ENCODE measurements at places on chromosomes 3 and 15.

GRCh38 chr3:85170646-85171045 lies 211.9 kb downstream of the CADM2 start:
- no peak for DNase-seq

DNA sequence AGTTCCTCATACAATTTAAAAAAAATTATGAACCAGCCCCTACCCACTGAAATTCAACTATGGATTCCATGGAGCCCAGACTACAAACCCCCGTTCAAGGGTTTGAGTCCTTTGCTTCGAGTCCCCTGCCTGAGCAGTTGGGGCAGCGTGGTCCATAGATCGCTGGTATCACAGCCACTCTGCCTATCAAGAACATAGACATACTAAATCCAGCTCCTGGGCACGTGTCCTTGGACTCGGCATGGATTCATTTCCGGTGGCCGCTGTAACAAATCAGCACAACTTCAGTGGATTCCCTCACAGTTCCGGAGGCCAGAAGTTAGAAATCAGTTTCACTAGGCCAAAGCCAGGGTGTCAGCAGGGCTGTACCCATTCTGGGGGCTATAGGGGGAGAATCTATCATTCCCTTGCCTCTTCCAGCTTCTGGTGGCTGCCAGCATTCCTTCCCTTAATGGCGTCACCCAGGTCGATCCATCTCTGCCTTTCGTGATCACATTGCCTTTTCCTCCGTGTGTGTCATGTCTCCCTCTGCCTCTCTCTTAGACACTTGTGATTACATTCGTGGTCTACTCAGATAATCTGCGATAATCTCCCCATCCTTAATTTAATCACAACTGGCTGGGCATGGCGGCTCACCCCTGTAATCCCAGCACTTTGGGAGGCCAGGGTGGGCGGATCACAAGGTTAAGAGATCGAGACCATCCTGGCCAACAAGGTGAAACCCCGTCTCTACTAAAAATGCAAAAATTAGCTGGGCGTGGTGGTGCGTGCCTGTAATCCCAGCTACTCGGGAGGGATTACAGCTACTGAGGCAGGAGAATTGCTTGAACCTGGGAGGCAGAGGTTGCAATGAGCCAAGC lies 4.6 kb upstream of the TMEM44 start:
- DNase-seq = no peak

- peak; percentile 92 for DNase-seq
Measured at GRCh38 chr3:177615015-177615414, 417.7 kb upstream of the TBL1XR1 start.

GRCh38 chr3:84885199-84885882 lies 73.4 kb upstream of the CADM2 start:
- DNase-seq = no peak

GRCh38 chr3:111210866-111211564 lies 139.4 kb downstream of the NECTIN3 start:
- DNase-seq = no peak

DNA sequence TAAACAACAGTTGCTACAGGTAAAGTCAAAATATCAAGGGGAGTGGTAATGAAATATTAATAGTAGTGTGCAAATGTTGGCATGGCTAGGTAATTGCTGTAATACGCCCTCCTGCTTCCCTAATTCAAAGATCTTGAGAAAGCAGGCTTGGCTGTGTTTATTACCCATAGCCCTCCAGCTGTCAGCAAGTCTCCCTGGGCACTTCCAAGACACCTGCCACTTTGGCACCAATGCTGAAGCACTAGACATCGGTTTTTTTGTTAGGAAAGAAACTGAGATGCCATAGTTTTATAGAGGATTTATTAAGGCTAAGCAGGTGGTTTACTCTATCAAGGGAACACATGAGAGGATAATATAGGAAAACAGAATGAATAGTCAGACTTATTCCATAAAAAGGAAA lies 64.4 kb downstream of the P2RY1 start:
- no peak for DNase-seq

- DNase-seq = no peak
Measured at GRCh38 chr15:61479613-61480012, 250.5 kb upstream of the RORA start.

- no peak for DNase-seq
Measured at GRCh38 chr3:197434830-197435229, 120.9 kb downstream of the BDH1 start.

GRCh38 chr15:31501536-31502157 lies 175.0 kb downstream of the KLF13 start:
- DNase-seq = no peak
